ENCODE measurements at places on chromosomes 6 and 20.

DNA sequence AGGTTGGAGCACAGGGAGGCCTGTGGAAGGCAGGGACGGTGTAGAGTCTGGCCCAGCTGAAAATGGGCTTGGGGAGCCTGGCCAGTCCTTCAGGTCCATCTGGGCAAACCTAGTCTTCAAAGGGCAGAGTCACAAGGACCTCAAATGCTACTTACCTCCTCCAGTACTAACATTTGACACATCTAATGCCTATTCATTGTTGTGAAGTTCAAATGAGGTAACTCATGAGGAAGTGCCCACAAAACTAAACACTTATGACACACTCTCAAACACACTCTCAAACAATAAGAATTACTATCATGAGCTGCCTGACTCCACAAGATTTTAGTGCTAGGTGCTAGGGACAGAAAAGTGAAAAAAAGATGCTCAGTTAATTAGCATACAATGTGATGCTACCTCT is 27.1 kb downstream of the DAAM2 start:
- DNase-seq: no peak

- no peak for DNase-seq
These were observed 87.0 kb upstream of the LRFN2 start for GRCh38 chr6:40674170-40674569.

DNA sequence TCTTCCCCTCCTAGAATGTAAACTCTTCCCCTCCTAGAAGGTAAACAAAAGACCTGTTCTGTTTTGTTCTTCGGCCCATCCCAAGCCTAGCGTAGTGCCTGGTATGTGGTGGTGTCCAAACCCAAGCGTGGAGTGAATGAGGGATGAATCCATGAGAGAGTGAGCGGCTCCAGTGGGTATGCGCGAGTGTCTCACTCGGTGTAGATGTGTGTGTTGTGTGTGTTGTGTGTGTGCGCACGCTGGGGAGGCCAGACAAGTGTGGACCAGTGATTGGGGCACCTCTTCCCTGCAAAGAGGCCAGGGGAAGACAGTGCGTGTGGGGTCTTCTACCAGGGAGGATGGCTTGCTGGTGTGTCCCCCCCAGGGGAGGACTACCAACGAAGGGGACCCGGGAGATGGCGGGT is 392 bp upstream of the SLC2A10 start:
- no peak for DNase-seq

DNA sequence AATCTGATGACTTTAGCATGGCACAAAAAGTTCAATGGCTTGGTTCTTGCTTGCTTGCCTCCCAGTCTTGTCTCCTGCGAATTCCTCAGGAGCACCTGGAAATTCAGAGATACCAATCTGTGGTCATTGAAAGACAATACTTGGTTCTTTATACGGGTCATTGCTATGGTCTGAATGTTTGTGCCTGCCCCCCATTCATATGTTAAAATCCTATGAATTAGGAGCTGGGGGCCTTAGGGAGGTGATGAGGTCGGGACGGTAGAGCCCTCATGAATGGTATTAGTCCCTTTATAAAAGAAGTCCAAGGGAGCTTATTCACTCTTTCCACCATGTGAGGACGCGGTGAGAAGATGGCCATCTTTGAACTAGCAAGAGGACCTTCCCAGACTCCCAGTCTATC is 721.8 kb downstream of the UTRN start:
- no peak for DNase-seq

DNA sequence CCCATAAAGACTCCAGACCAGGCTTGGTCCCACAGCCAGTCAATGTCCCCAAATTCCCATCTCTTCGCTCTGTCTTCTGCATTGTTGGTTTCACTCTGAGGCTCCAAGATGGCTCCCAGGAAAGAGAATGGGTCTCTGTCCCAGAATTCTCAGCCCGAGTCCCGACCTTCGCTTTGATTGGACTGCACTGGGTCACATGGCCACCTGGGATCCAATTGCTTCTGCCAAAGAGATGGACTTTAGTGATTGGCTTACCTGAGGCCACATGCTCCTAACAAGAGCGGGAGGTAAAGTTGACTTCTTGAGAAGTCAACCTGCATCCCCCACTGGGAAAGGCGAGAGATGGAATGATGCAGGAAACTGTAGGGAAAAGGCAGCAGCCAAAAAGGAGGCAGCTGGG is 104.7 kb upstream of the PMEPA1 start:
- no peak for DNase-seq

GRCh38 chr6:111865909-111866546 is 7.2 kb downstream of the FYN start:
- DNase-seq: no peak

- DNase-seq: no peak
These were observed 121.0 kb downstream of the TRDN start for GRCh38 chr6:123515715-123516114.

- DNase-seq: peak; percentile 67
These were observed 48.1 kb downstream of the KCNS1 start for GRCh38 chr20:45052698-45053429.

DNA sequence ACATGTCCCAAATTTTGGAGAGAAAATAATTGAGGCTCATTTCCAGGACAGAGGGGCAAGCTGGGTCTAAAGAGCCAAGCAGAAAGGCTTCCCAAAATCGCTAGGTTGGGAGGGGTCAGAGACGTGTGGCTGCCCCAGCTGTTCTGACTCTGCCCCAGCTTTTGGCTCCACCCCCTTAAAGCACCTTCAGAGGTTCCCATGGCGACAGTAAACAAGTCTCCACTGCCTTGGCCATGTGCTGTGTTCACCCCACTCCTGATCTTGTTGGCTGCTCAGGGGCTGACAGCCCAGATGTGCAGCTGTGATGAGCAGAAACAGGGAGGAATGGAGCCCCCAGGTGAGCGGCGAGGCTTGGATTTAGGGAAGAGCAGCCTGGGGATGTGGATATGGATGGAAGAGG is 72.8 kb upstream of the SPTLC3 start:
- DNase-seq: no peak

DNA sequence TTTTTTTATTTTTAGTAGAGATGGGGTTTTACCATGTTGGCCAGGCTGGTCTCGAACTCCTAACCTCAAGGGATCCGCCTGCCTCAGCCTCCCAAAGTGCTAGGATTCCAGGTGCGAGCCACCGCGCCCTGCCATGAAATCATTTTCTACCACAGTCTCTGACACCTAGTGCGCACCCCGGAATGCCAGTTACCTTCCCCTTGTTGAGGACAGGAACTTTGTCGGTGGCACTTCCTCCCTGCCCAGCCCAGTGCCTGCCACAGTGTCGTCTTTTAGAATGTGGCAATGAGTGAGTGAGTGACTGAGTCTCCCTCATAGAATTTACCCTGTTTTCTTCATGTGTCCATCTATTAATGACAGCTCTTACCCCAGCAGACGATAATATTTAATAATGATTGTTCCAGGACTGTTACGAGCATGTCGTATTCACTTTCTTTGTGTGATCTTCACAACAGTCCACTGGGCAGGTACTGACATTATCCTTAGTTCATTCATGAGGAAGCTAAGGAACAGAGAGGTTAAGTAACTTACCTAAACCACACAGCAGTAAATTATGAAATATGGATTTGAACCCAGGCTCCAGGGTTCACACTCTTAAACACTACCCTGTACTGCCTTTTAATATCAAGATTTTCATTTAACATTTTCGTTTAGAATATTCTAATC is 1.8 kb downstream of the OSBPL2 start:
- DNase-seq: no peak

Measured in fibroblast of skin of left biceps (primary cell).